Stimulated activated CD8-positive, alpha-beta memory T cell treated with anti-CD3 and anti-CD28 coated beads, Interleukin-2, amount 100 ng/mL, for 1 hour (primary cell): ENCODE measurements at places on chromosomes 13 and 19.

DNA sequence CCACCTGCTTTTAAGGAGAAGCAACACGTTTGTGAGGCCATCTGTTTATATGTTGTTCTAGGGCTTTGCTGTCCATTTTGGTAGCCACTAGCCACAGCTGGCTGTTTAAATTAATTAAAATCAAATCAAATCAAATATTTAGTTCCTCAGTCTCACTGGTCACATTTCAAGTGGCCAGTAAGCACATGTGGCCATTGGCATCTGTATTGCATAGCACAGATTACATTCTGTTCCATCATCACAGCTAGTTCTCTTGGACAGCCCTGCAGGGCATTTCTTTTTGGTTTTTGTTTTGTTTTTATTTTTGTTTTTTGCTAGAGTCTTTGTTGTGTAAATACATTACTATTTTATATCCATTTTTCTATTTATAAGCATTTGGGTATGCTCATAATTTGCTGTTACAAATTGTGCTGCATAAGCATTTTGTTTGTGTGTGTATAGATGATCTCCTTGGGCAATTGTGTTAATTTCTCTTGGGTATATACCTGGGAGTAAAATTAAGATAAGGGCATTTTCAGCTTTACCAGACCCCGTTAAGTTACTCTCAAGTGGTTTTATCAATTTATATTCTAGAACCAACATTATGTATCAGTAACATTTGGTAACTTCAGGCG is 31.3 kb downstream of the SAE1 start:
- DNase-seq = no peak

DNA sequence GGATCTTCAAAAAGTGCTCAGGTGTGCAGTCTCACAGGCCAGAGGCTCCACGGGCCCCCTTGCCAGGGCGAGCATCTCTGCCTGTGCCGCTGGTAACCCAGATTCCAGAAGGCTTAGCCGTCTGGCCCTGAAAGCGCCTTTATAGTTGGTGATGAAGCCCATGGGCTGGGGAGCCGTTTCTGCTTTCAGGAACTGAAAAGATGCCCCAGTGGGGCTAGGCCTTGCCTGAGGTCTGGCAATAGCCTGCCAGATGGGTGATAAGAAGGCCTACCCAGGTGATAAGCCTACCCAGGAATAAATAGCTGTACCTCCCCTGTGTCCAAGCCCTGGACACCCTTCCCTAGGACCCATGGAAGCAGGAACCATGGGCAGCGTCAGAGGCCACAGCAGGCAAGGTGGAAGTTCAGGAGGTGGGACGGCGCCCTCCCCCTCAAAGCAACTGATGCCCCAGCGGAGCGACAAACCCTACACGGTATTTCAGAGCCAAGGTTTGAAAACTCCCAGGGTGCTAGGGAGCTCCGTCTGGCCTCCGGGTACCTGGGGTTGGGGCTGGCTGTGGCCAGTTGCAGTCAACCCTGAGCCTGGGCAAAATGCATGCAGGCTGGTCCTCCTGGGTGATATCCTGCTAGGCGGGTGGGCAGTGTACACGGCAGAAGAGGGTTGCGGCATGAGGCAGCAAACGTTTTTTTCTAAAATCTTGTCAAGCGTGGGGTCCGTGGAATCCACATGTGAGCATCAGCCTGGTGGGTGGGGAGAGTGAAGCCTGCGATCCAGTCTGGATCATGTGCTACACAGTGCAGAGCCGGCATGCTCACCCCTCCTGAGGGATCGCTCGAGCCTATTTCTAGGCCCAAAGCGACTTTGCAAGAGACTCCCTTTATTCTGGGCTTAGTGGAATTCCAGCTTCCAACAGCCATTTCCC is 45.3 kb downstream of the ACTN4 start:
- DNase-seq = no peak

DNA sequence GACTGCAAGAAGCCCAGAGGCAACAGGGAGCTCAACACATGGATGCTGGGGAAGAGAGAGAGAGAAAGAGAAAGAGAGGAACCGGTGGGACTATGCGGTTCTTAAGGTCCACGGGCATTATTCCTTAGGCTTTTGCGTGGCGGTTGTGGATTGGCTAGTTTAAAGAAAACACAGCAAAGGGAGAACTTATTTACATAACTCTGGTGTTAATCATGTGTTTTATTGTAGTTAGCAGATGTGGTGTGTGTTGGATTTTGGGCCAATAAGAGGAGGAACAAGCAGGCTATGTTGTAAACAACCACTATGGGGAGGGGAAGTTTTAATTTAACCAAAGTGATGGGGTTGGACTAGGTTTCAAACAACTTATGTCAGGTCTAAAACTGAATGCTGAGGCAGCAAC is 275.3 kb upstream of the KLF12 start:
- no peak for DNase-seq

DNA sequence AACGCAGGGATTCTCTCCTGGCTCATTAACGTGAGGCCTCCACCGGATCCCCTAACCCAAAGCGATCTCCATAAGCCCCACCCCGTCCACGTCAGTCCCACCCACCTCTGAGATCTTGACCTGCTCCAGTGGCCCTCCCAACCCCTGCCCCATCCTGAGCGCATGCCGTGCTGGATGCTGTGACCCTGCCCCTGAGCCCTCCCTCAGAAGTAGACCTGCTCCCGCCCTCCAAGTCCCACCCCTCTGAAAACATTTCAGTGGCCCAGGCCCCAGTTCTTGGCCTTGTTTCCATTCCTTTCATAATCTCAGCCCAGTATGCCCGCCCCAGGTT is 19.9 kb downstream of the LMTK3 start:
- no peak for DNase-seq

- no peak for DNase-seq
These were observed 729.4 kb upstream of the MIR17HG start for GRCh38 chr13:90618133-90618532.

DNA sequence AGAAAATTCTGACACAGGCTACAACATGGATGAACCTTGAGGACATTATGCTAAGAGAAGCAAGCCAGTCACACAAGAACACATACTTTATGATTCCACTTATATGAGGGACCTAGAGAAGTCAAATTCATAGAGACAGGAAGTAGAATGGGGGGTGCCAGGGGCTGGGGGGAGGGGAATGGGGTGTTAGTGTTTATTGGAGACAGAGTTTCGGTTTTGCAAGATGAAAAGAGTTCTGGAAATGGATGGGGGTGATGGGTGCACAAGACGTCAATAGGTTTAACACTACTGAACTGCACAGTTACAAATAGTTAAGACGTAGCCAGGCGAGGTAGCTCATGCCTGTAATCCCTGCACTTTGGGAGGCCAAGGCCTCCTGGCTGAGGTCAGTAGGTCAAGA is 3.5 kb upstream of the ZNF787 start:
- DNase-seq = no peak
